ENCODE measurements at places on chromosomes 5 and 9.

- DNase-seq: no peak
Observed at GRCh38 chr5:31237174-31237573, 43.7 kb downstream of the CDH6 start.

DNA sequence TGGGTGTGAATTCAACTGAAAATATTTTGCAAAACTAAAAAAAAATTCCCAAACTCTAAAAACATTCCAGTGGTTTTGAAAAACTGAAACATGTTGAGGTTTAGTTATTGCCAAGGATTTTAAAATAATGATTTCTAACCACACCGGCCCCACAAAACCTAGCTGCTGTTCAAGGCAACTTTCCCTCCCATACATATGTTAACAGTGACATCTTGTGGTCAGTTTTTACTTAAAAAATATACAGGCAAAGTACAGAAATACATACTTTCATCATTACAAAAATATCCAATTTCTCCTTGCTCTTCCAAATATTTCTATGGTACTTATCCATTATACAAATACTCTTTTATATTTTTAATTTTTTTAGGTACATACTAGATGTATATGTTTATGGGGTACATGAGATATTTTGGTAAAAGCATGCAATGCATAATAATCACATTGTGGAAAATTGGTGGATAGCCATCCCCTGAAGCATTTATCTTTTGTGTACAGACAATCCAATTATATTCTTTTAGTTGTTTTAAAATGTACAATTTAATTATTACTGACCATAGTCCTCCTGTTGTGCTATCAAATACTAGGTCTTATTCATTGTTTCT, 34.4 kb upstream of the MRPS30 start:
- no peak for DNase-seq

DNA sequence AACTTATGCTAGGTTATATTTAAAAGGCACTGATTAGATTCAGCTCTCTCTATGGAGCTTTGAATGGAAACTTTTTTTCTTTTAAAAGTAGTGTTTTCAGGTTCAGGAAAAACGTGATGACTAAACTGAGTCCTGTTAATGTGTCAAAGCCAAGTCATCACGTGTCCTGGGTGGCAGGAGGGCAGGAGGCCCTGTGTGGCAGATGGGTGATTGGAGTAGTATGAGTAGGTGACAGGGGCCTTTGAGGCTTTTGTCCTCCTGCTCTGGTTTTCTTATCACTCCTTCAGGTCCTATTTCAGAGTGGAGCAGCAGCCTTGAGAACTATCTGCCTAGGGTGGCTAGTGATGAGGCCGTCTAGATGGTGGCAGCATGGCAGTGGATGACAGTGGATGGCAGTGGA, 17.7 kb upstream of the CARTPT start:
- DNase-seq: no peak

DNA sequence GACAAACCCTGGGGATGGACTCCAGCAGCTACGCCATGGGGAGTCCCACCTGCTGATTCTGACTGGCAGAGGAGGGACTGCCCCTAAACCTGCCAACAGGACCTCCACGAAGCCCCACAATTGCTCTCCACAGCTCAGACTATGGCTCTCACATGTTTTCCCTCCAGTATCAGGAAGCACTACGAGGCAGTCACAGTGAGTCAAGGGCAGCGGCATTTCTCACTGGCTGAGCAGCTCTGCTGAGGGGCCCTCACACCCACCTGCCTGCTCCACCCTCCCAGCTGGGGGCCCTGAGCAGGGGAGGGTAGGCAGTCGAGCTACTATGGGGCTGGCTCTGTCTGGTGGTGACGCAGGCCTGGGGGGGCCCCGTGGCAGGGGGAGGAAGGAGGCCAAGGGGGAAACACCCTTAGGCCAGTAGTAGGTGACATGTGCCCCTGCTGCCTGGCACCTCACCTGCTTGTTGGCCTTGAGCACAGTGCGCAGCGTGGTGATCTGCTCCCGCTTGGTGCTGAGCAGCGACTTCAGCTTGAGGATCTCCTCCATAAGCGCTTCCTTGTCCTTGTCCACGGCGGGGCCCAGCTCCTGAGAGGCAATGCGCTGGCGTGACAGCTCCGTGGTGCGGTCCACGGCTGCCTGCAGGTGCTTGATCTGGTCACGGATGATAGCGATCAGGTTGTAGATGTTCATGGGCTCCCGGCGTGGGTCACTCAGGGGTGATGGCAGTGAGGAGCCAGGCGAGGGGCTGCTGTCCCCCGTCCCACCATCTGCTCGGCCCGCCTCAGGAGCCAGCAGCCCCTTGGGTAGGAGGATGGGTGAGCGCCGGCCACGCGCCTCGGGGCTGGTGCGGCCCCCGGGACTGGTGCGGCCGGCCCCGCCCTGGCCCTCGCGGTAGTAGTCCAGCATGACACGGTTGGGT, 46.3 kb downstream of the BICD2 start:
- no peak for DNase-seq

- DNase-seq: no peak
Observed at GRCh38 chr9:96333958-96334357, 32.0 kb upstream of the HSD17B3 start.

DNA sequence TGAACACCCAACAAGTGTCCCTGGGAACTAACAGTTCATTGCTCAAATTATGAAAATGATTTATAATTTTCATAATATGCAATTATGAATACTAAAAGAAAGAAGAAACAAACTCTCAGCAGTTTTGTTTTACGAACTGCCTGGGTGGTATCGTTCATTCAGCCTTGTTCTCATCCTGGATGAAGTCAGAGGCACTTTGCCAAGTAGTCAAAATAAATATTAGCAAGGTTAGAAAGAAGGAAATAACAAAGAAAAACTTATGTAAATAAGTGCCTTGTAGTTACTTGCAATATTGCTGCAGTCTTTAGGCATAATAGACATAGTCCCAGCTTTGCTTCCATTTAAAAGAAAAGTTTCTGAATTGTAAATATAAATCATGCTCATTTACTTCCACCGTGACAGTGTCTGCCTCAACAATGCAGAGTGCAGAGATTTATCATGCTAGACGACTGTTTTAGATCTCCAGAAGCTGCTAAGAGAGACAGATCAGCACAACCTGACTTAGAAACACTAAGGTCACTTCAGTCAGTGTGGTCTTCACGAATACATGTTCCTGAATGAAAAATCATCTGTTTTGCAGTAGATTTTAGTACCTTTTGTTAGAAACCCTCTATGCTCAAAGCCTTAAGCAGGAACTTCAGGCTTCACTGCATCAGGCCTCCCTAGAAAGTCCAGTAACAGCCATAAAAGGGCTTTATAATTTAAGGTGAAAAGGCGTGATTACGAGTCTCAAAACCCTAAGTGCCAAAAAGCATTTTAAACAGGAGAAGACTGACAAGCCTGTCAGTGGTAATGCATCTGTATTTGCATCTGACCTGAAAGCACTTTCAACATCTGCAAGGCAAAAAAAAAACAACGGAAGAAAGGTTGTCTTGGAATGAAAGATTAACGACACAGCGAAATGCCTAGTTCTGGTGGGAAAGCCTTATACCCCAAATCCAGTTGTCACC, 92.1 kb downstream of the TMEM167A start:
- no peak for DNase-seq
